ENCODE measurements at places on chromosomes 16 and 17.
A peak's percentile ranks its signal among the peaks of the same experiment; 100 is the strongest.

DNA sequence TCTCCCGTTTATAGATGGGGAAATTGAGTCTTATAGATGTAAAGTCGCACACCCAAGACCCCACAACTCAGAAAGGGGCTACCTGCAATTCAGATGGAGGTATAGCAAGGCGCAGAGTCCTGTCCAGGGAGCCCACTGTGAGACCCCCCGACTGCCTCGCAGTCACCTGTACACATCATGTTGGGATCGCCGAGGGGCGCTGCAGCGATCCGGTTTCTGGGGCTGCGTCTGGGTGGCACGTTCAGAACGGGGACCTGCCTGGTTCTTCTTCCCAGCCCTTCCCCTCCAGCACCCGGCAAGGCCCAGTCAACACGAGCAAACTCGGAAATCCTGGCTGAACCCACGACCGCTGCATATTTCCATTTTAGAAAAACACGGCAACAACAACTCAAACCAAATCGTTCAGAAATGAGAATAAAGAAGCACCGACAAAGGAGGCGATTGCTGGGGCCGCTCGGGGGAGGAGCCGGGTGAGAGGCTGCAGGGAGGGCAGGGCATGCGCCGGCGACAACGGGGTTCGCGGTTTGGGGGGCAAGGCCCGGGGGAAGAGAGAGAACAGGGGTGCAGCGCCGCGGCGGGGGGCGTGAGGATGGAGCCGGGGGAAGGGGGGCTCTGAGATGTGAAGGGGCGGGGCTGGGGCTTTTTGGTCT lies 643 bp downstream of the HSDL1 start:
- peak; percentile 56 for DNase-seq

DNA sequence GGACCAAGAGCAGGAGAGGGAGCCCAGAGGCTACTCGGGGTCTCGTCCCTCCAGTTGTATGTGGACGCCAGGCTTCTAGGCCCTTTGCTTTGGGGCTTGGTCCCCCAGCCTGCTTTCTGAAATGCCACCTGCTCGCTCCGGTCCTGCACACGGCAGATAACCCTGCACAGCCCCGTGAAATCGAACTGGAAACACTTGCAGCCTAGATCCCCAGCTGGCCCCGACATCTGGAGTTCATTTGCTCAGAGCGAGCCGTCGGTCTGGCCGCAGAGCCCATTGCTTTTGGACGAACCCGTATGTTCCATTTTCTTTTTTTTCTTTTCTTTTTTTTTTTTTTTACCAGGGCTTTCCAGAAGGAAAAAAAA lies 22.9 kb downstream of the C1QTNF1 start:
- DNase-seq: no peak

GRCh38 chr17:77503916-77504651 lies 363.3 kb downstream of the SEC14L1 start:
- no peak for DNase-seq

DNA sequence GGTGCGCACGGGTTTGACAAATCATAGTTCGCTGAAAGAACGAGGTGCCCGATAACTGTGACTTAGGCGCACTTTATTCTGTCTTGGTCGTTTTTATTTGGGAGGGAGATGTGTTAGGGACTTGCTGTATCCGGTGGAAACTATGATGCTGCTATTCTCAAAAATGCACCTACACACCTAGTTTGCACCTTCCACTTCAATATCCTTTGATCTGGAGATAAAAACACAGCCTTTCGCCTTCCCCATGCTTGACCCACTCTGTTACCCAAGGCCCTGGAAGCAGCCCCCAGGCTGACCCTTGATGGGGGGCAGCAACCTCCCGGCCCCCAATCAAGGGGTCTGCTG lies 15.0 kb upstream of the FOXF1 start:
- DNase-seq: no peak

GRCh38 chr16:24986512-24987303 lies 28.5 kb downstream of the ARHGAP17 start:
- DNase-seq: no peak

- peak; percentile 68 for DNase-seq
Observed at GRCh38 chr16:69150146-69150865, 17.9 kb downstream of the UTP4 start.

DNA sequence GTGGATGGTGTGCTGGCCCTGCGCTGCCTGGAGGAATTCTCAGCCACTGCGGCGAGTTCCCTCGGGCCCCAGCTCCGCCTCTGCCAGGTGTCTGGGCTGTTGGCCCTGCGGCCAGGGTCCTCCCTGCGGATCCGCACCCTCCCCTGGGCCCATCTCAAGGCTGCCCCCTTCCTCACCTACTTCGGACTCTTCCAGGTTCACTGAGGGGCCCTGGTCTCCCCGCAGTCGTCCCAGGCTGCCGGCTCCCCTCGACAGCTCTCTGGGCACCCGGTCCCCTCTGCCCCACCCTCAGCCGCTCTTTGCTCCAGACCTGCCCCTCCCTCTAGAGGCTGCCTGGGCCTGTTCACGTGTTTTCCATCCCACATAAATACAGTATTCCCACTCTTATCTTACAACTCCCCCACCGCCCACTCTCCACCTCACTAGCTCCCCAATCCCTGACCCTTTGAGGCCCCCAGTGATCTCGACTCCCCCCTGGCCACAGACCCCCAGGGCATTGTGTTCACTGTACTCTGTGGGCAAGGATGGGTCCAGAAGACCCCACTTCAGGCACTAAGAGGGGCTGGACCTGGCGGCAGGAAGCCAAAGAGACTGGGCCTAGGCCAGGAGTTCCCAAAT lies 1.3 kb upstream of the TNFSF13 start:
- no peak for DNase-seq

GRCh38 chr17:16922386-16923096 lies 49.4 kb downstream of the TNFRSF13B start:
- DNase-seq: peak; percentile 52

GRCh38 chr16:66115373-66115772 lies 251.1 kb upstream of the CDH5 start:
- DNase-seq: no peak

DNA sequence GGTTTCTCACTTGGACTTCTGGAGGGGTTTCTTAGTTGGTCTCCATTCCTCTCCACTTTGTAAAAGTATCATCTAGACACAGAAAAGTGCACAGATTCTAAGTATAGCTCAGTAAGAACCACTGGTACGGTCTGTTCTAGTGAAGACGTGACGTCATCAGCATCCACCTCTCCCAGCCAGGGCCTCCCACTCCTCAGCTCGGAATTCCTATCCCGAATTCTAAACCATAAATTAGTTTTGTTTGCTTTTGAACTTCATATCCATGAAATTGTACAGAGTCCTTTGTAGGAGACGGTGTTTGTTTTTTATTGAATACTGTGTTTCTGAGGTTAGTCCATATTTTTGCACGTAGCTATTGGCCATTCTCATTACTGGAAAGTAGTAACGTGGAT lies 25.5 kb downstream of the FOXK2 start:
- DNase-seq: no peak

DNA sequence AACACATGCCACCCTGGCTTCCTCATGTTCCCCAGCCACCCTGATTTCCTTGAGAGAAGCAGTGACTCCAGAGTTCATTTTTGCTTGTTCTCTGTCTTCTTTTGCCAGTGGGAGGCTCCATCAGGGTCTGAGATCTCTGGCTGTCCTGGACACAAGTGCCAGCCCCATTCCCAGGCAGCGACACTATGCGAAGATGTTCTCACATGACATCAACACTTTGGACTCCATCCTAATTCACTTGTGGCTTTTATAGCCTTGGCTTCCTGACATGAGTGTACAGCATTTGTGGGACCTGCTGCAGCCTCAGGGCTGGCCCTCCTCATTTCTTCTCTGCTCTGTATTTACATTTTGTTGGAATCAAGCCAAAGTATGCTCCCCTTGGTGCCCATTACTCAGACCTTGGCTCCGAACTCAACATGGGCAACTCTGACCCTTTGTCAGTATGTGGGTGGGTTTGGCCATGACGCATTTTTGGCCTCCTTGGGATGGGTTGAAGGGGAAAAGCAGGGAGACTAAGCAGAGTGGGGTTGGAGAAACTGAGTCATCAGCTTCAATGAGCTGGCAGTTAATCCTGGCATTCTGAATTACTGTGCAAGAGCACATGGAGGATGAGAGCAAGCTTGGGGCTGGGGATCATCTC lies 119.0 kb upstream of the EEF2KMT start:
- no peak for DNase-seq

DNA sequence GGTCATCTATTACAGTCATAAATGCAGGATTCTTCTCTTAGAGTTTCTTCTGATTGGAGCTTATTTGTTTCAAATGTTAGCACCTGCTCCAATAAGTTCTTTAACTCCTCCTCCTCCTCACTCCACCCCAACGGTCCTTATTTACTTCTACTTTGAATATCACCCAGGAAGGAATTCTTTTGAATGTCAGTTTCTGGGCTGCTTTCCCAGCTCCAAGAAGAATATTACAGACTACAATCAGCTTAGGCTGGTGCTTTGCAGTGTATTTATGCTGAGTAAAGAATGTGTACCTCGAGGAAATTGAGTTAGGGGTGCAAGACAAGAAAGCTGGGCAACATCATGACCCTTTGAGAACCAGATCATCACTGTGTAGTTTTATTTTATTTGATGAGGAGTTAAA lies 30.8 kb downstream of the MAP3K3 start:
- DNase-seq: no peak

- no peak for DNase-seq
Observed at GRCh38 chr16:55142405-55142804, 181.6 kb upstream of the IRX6 start.

- no peak for DNase-seq
Observed at GRCh38 chr17:41797377-41797776, 10.9 kb upstream of the JUP start.

DNA sequence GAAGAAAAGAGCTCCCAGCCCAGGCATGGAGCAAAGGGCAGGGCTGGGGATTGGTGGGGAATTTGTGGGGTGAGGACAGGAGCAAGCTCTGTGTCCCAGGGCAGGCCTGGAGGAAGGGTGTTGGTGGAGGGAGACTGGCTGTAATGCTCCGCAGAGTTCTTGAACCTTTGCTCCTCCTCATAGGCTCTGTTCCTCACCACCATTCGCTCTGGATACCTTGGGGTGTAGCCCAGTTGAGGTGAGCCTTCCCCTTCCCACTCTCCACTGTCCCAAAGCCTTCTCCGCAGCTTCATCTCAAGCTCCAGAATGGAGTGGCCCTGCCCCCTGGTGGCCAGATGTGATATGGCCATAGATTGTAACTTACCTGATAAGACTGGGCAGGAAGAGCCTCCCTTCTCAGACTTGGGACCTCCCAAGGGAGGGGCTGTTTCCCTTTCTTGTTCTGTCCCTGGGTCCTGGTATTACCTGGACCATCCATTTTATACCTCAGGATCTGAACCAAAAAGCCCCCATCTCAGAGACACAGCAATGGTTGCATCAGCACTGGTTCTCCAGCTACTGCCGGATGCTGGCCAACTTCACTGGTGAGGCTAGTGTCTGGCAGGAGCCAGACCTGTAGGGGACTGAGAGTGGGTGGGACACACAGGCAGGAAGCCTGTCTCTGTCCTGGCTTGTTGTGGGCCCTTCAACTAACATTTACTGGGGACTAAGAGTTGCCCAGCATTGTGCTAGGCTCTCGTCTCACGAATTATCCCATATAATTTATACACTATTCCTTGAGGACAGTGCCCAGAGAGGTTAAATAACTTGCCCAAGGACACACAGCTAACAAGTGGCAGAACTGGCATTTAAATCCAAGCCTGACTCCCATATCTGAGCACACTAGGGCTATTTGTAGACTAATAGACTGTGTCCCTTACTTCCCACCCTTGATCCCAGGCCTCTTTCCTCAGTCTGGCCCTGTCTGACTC lies 19.1 kb upstream of the STAC2 start:
- peak; percentile 87 for DNase-seq

DNA sequence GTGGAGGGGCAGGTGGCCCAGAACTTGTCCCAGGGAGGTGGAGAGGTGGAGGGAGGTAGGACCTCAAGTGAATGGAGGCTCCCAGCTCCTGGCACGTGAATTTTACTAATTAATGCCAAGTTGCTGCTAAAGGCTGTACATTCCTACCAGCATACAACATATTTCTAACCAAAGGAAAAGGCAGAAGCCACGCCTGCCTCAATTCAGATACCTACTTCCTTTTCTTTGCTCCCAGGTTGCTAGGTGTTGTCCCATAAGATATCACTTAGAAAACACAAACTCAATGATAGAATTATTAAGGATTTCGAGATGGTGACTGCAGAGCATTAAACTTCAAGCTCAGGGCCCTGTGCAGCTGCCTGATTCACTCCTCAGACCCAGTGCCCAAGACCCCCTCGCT lies 20.5 kb upstream of the SMPD3 start:
- no peak for DNase-seq
